ENCODE measurements at places on chromosomes 5 and 9.

DNA sequence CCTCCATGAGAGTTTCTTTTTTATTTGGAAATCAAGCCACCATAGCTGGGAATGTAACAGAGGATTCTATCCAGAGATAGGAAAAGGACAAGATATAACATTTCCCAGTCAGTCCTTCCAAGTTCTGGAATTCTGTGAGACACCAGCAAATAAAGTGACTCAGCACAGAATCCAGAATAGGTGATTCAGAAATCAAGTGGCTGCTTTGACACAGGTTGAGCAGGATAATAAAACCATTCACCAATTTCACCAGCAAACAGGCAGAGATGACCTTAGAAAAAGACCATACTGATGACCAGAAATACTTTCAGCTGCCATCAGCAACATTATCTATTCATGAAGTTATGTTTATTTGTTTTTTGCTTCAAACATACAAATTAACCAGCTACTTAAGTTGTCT is 491.5 kb upstream of the TUSC1 start:
- peaks cover 30% of the 10 kb centered on the region for H3K4me1 ChIP-seq
- H3K36me3 ChIP-seq = no peaks in the 10 kb centered on the region
- DNase-seq = no peak
- H3K27me3 ChIP-seq = no peaks in the 10 kb centered on the region
- no peak overlapping the region for H3K4me3 ChIP-seq

DNA sequence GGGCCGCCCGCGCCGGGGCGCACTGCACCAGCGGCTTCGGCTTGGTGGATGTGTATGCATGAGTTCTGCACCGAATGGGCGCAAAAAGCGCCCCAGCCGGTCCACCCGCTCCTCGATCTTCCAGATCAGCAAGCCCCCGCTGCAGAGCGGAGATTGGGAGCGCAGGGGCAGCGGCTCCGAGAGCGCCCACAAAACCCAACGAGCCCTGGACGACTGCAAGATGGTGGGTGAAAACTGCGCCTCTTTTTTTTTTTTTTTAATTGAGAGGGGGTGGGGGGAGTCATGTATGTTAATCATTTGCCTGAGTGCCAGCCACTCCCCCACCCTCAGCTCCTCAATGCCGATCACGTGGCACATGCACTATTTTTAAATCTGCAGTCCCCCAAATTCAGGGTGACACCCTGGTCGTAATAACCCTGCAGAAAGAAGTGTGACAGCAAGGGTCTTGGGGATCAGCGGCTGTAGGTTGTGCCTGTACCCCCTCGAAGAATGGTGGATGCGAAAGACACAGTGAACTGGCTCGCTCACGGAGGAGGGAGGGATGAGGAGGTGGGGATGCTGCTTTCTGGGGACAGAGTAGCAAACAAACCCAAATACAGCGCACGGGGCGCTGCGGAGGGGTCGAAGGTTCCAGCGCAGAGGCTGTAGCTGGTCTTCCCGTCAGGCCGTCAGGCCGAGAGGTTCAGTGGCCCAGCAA is 900 bp downstream of the RGS7BP start:
- H3K4me3 ChIP-seq = peak overlapping the region; percentile 70
- peaks cover 1% of the 10 kb centered on the region for H3K36me3 ChIP-seq
- H3K27ac ChIP-seq = no peak overlapping the region
- H3K27me3 ChIP-seq = peaks cover 64% of the 10 kb centered on the region

DNA sequence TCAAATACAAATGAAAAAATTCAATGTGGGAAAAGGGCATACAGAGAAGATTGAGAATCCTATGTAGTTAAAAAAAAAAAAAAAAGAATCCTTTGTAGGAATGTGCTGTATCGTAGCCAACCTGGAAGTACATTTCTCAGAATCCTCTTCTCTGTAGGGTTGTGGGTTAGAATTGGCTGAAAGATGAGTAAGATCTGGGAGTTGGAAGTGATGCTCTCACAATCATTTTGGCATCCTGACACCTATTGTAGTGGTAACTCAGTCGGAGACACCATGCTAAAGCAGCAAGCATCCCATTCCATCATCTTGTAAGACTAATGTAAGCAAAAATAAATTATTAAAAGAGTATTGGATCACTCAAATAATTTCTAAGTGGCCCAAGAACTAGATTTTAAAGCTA is 30.6 kb downstream of the MRPL22 start:
- H3K27ac ChIP-seq = peak overlapping the region; percentile 61
- peaks cover 5% of the 10 kb centered on the region for H3K36me3 ChIP-seq
- peaks cover 3% of the 10 kb centered on the region for H3K4me1 ChIP-seq

GRCh38 chr5:127961006-127961762 is 122.4 kb upstream of the SLC12A2 start:
- no peaks in the 10 kb centered on the region for H3K27me3 ChIP-seq
- H3K4me3 ChIP-seq = no peak overlapping the region
- H3K27ac ChIP-seq = no peak overlapping the region
- peaks cover 3% of the 10 kb centered on the region for H3K36me3 ChIP-seq
- no peak for DNase-seq

- no peak overlapping the region for H3K4me3 ChIP-seq
- H3K27ac ChIP-seq = no peak overlapping the region
- no peak for DNase-seq
- peaks cover 60% of the 10 kb centered on the region for H3K27me3 ChIP-seq
- H3K4me1 ChIP-seq = no peaks in the 10 kb centered on the region
- H3K36me3 ChIP-seq = no peaks in the 10 kb centered on the region
These were observed 78.5 kb downstream of the OLFM1 start for GRCh38 chr9:135165756-135166519.

DNA sequence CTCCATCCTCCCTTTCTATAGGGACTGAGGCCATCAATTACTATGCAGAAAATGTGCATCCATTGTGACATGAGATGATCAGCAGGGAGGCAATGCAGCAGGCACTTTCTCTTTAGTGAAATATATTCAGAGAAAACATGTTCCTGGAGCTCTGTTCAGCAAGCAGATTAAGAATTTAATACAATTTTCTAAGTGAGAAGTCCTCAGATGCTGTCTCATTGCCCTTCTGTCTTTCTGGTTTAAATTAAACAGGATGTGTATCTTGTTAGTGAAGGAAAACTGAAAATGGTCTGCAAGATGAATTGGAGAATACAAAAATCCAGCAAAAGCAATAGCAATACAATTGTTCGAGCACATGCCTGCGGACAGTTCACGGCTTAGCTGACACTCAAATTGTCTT is 445.8 kb upstream of the RIOK2 start:
- no peaks in the 10 kb centered on the region for H3K27me3 ChIP-seq
- no peaks in the 10 kb centered on the region for H3K36me3 ChIP-seq
- peaks cover 21% of the 10 kb centered on the region for H3K4me1 ChIP-seq
- no peak overlapping the region for H3K27ac ChIP-seq
- no peak for DNase-seq

DNA sequence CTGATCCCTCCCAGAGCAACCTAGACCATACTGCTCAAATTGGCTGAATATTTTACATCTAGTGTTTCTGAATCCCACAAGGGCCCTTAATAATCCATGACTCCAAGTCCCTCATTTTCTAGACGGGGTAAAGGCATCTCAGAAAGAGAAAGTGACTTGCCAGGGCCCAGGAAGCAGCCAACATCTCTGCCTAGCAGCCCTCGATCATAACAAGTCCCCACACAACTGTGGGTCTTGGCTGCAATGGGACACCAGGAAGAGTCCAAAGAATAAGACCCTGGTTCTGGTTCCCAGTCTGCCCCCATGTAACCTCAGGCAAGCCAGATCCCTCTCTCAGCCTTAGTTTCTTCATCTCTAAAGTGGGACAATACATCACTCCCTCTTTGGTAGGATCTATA is 6.3 kb downstream of the ANXA6 start:
- no peak for DNase-seq
- H3K36me3 ChIP-seq = peaks cover 16% of the 10 kb centered on the region
- H3K27me3 ChIP-seq = no peaks in the 10 kb centered on the region
- H3K27ac ChIP-seq = peak overlapping the region; percentile 74
- peaks cover 78% of the 10 kb centered on the region for H3K4me1 ChIP-seq

DNA sequence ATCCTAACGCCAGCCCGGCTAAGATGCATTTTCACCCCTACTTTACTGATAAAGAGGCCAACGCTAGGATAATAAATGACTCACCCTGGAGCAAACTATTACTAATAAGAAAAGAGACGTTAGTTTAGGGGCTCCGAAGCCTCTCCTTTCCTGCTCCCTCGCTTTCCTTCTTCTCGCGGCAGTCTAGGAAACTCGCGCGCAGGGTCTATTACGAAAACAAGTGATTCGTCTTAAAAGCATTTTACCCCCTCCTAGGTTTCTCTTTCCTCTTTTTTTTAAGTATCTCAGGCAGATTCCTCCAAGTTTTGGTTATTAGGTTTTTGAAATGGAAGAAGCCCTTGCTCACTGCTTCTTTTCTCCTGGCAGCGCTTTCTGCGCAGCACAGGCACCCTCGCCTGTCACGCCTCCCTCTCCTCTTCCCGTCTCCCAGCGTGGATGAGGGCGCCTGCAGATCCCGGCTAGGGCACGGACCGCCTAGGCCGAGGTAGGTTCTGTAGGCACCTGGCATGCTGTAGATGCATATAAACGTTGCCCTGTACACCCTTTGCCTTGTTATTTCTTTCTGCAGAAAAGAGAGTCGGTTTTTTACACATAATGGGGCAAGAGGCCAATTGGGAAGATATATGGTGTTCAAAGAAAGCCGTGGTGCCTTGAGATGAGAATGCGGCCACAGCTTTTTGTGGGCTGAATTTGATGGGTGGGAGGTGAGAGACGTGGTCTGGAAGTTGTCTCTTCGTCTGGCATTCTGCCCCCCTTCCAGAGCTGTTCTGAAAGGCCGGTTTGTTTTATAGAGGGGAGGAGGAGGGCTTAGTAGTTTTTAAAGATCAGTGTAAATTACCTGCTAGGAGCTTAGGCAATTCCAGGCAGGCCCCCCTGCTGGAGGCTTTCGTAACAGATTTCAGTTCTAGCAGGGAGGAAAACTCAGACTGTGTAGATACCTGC is 983 bp downstream of the GCNT1 start:
- H3K36me3 ChIP-seq = no peaks in the 10 kb centered on the region
- peaks cover 31% of the 10 kb centered on the region for H3K4me1 ChIP-seq
- peak overlapping the region; percentile 93 for H3K27ac ChIP-seq
- no peaks in the 10 kb centered on the region for H3K27me3 ChIP-seq
- H3K4me3 ChIP-seq = peak overlapping the region; percentile 85

DNA sequence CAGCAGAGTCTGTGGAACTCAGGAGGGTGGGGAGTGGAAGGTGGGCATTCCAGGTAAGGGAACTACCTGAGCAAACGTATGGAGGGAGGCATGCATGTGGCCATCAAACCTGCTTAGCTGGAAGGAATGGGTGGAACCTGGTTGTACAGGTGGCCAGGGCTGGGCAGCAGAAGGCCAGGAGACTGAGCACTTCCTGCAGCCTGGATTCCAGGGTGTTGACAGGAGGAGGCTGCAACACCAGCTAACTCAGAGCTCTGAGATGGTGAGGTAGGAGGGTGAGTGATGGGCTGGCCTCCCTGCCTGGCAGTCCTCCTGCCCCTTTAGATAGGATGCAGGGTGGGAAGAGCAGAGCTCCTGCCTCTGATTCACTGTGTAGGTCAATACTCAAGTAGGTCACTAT is 92.5 kb upstream of the CPEB4 start:
- no peaks in the 10 kb centered on the region for H3K36me3 ChIP-seq
- no peaks in the 10 kb centered on the region for H3K4me1 ChIP-seq
- no peak overlapping the region for H3K27ac ChIP-seq
- no peak for DNase-seq

- DNase-seq = no peak
- no peaks in the 10 kb centered on the region for H3K27me3 ChIP-seq
- no peak overlapping the region for H3K27ac ChIP-seq
- H3K36me3 ChIP-seq = peaks cover 30% of the 10 kb centered on the region
These were observed 8.6 kb downstream of the PMPCA start for GRCh38 chr9:136419092-136419420.
